ENCODE measurements at places on chromosomes 1 and 21.

- DNase-seq = no peak
These were observed 44.1 kb downstream of the OLFML3 start for GRCh38 chr1:114023377-114023776.

DNA sequence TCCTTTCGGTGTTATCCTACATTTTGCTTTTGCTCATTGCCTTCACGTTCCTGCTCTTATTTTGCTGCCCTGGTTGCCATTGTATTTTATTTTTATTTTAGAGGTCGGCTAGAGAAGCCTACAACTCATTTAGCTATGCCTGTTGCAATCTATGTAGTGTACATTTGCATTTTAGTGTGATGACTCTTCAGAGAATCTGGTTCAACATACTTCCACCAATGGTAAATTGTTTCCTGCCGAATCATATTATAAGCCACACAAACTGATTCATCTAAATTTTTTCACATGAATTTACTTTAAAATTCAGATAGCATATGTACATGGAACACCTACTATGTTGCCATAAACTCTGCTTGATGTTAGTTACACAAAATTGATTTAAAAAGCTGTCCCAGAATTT, 1596.9 kb downstream of the PLA2G4A start:
- no peak for DNase-seq

DNA sequence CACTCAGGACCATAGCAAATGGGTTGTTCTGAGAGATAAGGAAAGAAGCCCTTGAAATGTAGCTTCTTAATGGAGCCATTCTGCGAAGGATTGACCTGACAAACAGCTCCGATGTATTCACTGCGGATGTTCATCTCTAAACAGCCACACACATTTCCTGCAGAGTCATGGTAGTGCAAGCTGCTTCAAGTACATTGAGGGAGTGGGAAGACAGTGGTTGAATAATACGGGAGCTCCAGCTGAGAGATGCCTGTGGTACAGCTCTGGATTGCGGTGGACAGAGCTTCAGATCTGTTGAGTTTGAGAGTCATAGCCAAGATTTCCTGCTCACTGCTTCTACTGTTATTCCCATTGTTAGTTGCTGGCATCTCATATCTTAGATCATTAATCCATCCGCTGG, 86.6 kb downstream of the ZBTB18 start:
- DNase-seq = no peak

DNA sequence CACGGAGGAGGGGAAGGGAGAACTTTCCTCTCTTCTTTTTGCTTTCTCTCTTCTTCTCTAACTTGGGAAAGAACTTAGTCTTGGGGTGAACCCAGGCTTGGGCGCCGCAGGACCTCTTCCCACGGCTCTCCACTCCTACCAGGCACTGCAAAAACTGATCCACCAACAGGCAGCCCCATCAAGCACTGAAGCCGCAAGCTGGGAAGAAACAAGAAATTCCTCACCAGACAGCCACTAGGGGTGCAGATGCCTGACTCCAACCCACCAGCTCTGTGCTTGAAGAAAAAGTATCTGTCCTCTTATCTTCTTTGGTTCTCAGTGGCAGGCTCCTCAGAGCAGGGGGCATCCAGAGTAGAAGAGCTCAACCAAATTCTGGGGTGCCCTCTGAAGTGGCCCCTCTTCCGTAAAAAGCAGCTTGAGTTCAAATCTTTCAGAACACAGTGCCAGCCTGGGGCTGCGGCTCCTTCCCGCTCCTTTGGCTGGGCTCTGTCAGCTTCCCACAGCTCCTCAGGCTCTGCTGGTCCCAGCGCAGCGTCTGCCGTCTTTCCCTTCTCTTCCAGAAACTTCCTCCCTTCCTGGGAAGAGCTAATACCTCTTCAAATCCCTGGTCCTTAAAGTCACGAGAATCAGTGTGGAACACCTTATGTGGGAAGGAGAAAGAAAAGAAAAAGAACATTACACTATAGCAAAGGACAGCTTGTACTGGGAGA, 2.4 kb downstream of the SLC41A1 start:
- no peak for DNase-seq

GRCh38 chr1:158179301-158180041, 1.2 kb upstream of the CD1D start:
- DNase-seq = no peak

- DNase-seq = no peak
These were observed 32.7 kb downstream of the BEND5 start for GRCh38 chr1:48744032-48744431.

DNA sequence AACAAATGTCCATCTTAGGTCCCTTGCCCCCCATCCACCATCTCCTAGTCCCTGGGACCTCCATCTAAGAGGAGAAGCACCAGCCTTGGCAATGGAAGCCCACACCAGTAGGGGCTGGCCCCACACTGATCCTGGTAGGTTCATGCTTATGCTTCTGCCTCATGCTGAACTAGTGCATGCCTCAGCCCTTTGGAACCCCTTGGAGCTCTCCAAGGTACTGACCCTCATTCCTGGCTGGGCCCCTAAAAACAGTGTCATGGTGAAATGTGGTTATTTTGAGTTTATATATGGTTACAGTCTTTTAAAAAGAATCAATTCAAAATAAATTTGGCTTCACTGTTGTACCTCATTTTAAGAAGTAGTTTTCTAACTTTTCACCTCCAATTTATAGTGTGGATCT, 108.3 kb downstream of the HIVEP3 start:
- no peak for DNase-seq

- no peak for DNase-seq
These were observed 35.0 kb upstream of the ARHGAP29 start for GRCh38 chr1:94272388-94272787.

DNA sequence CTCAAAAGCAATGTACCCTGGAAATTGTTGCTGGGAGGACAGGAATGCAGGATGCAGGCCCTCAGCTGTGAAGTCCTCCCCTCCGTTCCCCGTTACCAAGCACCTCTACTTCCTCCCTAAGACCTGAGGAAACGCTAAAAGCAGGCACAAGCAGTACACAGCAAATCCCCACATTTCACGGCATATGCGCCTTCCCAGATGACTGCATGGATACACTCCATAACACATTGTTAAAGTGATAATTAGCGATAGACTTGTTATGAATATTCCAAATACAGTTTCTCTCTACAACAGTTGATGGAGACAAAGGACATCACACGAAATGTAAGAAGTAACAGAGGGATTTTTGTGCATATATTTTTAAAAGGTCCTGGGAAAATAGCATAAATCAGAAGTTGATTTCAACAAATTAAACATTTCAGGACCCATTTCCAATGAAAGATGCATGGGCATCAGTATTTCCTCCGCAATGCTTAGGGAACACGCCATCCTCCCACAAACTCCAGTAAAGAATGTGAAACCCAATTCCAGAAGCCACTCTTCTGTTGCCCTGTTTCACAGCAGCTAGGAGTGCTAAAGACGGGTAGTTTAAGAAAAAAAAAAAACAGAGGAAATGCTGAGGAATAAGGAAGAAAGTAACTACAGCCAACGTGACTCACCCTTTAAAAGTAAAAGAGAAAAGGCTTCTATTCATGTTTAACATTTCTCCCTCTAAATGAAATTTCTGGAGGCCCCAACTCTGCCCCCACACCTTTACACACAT, 75.5 kb downstream of the HIVEP3 start:
- no peak for DNase-seq

DNA sequence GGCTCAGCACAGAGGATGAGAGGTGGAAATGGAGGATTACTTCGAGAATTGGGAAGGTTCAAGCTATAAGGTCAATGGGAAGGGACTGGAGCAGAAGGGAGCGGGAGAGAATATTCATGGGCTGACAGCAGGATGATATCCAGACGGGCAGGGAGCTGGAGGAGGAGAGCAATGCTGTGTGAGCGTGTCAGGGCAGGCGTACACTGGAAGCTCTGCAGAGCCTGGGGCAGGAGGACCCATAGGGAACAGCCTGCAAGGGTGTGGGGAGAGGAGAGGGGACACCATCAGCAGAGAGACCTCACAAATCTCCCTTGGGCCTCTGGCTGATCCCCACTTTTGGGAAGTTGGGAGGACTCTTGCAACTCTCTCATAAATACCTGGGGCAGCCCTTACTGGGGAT, 13.7 kb downstream of the CSF1 start:
- DNase-seq = no peak

- DNase-seq = no peak
These were observed 48.4 kb downstream of the TRIM11 start for GRCh38 chr1:228358039-228358763.

- DNase-seq = no peak
These were observed 67.1 kb downstream of the CENPF start for GRCh38 chr1:214670098-214670497.

- no peak for DNase-seq
These were observed 835 bp downstream of the C1orf52 start for GRCh38 chr1:85258536-85259117.

- DNase-seq = no peak
These were observed 74.6 kb upstream of the PTGFRN start for GRCh38 chr1:116835161-116835560.

DNA sequence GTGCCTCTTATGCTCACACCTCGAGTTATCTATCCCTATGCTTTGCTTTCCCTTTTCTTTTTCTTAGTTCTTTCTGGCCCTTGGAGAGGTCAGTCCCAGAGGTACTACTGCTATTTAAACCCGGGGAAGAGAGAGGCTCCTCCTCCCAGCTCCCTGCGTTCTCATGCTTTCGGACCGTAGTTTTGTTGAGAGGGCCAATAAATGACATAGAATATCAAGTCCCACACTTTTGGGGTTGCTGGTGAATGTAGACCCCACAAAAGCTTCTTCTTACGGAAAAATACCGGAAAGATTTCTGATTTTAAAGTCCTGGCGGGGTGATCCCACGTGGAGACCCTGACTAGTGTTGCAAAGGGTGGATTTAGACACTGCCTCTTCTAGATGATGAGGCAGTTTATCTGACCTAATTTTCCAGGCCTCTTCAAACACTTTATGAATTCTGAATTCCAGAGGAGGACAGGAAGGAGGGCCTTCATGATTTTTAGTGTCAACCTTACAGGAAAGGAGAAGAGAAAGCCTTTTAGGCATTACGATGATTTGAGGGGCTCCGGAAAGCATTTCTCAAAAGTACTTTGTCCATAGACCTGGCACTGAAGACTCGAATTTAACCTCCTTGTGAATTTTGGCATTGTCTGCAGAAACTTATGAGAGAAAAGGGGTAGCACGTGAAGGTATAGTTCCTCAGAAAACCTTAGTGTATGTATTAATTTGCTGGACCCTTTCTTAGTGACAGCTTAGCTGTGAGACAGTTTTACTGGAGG, 694 bp downstream of the TMEM167B start:
- DNase-seq = no peak

- DNase-seq = no peak
These were observed 51.5 kb upstream of the CYP2J2 start for GRCh38 chr1:59978026-59978425.

DNA sequence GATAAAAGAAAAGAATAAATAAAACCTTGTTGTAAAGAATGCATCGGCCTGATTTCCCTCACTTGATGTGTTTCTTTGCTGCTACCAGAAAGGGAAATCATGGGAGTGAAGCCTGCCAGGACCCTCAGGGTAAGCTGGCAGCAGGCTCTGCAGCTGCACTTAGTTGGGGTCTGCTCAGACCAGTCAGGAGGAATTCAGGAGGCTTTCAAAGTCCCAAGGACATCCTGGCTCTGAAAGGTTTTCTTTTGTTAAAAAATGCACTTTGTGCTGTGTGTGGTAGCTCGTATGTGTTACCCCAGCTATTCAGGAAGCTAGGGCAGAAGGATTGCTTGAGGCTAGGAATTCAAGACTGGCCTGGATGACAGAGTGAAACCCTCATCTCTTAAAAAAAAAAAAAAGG, 254.8 kb downstream of the ZNF648 start:
- no peak for DNase-seq

DNA sequence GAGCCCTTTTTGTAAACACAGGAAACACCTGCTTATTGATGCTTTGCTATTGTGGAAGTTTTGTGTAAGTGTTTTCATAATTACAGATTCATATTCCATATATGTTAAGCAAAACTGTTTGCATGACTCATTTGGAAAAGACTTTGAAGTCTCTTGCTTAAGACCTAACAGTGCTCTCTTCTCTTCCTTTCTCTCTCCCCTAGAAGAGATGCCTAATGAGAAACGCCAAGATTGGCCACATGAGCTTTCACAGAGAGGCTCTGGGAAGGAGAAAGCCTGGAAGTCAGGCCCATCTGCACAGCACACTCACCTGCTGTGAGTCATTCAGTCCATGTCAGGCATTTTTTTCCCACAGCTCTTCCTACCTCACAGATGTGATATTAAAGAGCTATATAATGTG, 101.6 kb upstream of the PALMD start:
- no peak for DNase-seq

- DNase-seq = no peak
These were observed 92.9 kb downstream of the HS2ST1 start for GRCh38 chr1:87007323-87007722.
